ENCODE measurements at places on chromosomes 1 and 21. TPM values are rescaled to one million over a fixed set of nuclear protein-coding genes. Genes with fewer than 3 reads are reported as not detected.

Gene VWA5B1
- 0.43 TPM for polyA plus RNA-seq

- H3K27me3 ChIP-seq = peaks cover 2% of the 10 kb centered on the region
- DNase-seq = no peak
- H3K4me3 ChIP-seq = no peak overlapping the region
- H3K36me3 ChIP-seq = peaks cover 11% of the 10 kb centered on the region
- no peak overlapping the region for H3K27ac ChIP-seq
These were observed 792 bp downstream of the GOLPH3L start for GRCh38 chr1:150696162-150696561.

- H3K27me3 ChIP-seq = peaks cover 23% of the 10 kb centered on the region
- H3K4me3 ChIP-seq = no peak overlapping the region
- no peak overlapping the region for H3K27ac ChIP-seq
- DNase-seq = no peak
- H3K4me1 ChIP-seq = peaks cover 8% of the 10 kb centered on the region
These were observed 47.3 kb upstream of the COA6 start for GRCh38 chr1:234325878-234326496.

- H3K27ac ChIP-seq = no peak overlapping the region
- H3K4me3 ChIP-seq = no peak overlapping the region
- no peaks in the 10 kb centered on the region for H3K36me3 ChIP-seq
- no peaks in the 10 kb centered on the region for H3K27me3 ChIP-seq
These were observed 76.5 kb upstream of the FGGY start for GRCh38 chr1:59220356-59220755.

GRCh38 chr1:33326785-33327184 is 5.9 kb upstream of the A3GALT2 start:
- peaks cover 98% of the 10 kb centered on the region for H3K36me3 ChIP-seq
- no peak for DNase-seq
- H3K27ac ChIP-seq = no peak overlapping the region
- no peaks in the 10 kb centered on the region for H3K27me3 ChIP-seq
- no peak overlapping the region for H3K4me3 ChIP-seq
- peaks cover 11% of the 10 kb centered on the region for H3K4me1 ChIP-seq

DNA sequence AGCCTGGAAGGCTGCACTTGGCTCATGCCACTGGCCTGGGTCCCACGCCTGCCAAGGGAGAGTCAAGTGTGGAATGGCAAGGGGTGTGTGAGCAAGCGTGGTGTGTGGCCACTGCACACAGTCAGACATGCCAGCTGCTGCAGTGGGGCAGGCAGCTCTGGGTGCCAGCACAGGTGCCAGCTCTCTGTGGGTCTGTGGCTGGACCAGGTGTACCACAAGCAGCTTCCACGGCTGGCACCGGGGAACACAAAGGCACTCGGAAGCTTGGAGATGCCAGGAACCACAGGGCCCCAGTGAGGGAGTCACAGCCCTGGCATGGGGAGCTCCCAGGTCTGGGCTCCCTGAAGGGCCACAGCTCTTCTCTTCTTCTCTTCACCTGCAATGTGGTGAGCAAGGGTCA is 34.8 kb downstream of the ACTL8 start:
- no peaks in the 10 kb centered on the region for H3K36me3 ChIP-seq
- no peak overlapping the region for H3K4me3 ChIP-seq
- peaks cover 2% of the 10 kb centered on the region for H3K27me3 ChIP-seq
- no peak overlapping the region for H3K27ac ChIP-seq
- no peak for DNase-seq

DNA sequence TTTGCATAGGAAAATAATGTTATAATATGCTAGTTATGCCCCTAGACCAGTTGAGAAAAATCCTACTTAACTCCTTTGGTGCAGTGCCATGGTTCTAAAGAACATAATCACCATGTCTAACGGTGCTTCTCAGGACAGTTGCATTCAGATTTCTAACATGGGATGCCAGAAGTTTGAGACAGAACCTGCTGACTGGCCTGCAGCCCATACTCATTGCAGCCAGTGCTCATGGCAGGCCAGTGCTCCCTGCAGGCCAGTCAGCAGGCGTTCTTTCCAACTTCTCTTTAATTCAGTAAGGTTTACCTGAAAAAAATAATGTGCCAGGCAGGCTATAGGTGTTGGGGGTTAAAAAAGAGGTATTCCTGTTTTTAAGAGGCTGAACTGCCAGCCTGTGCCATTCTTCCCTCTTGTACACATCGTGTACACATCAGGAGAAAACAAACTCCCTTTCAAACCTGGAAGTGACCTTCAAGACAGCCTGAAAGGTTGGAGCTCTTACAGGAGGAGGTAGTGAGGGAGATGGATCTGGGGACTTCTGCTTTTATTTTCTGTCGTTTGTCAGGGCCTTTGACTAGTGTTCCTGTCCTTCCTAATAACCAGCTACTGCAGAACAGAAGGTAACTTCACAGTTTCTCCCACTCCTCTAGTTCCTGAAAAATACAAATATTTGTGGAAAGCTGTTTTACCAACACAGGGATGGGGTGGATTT is 146.0 kb upstream of the MAGI3 start:
- H3K4me1 ChIP-seq = no peaks in the 10 kb centered on the region
- no peak overlapping the region for H3K4me3 ChIP-seq
- H3K36me3 ChIP-seq = no peaks in the 10 kb centered on the region
- DNase-seq = no peak
- no peaks in the 10 kb centered on the region for H3K27me3 ChIP-seq

- no peak for DNase-seq
- no peak overlapping the region for H3K27ac ChIP-seq
- H3K36me3 ChIP-seq = peaks cover 28% of the 10 kb centered on the region
- H3K4me1 ChIP-seq = peaks cover 7% of the 10 kb centered on the region
- H3K27me3 ChIP-seq = no peaks in the 10 kb centered on the region
These were observed 1.3 kb downstream of the LSM10 start for GRCh38 chr1:36396359-36396758.

GRCh38 chr1:171433451-171433850 is 51.9 kb upstream of the PRRC2C start:
- H3K4me3 ChIP-seq = no peak overlapping the region
- H3K36me3 ChIP-seq = no peaks in the 10 kb centered on the region
- no peaks in the 10 kb centered on the region for H3K27me3 ChIP-seq
- H3K4me1 ChIP-seq = peaks cover 5% of the 10 kb centered on the region
